ENCODE measurements at places on chromosomes 4 and X. TPM values are rescaled to one million over a fixed set of nuclear protein-coding genes. Genes with fewer than 3 reads are reported as not detected.
A peak's percentile ranks its signal among the peaks of the same experiment; 100 is the strongest.

Gene MAGEB16
- total RNA-seq: not detected

- peaks cover 11% of the 10 kb centered on the region for H3K36me3 ChIP-seq
- no peak overlapping the region for H3K27ac ChIP-seq
- no peaks in the 10 kb centered on the region for H3K27me3 ChIP-seq
- DNase-seq: peak; percentile 54
- H3K4me3 ChIP-seq: no peak overlapping the region
- H3K4me1 ChIP-seq: no peaks in the 10 kb centered on the region
Measured at GRCh38 chr4:76758290-76758882, 139.6 kb downstream of the SOWAHB start.

Gene BCORL1
- total RNA-seq: 3.0 TPM

Gene POU3F4
- not detected for total RNA-seq

DNA sequence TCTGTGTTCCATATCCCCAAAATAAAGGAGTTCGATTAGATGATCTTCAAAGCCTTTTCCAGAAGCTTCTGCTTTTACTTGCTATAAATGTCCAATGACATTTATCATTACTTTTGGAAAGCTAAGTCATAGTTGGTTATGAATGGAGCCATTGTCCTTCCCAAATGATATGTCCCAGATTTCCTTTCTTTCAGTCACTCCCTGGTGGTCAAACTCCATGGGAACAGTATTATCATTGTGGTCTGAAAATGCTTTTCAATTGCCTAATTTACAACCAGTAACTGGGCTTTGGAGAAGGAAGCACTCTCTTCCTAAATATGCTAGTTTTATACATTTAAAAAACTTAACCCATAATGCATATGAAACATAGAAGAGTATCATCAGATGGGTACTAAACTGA, 571.5 kb upstream of the AMOT start:
- H3K27me3 ChIP-seq: no peaks in the 10 kb centered on the region
- no peaks in the 10 kb centered on the region for H3K4me1 ChIP-seq
- H3K27ac ChIP-seq: no peak overlapping the region
- H3K4me3 ChIP-seq: no peak overlapping the region
- DNase-seq: no peak

Gene MGAT4D
- total RNA-seq: not detected

DNA sequence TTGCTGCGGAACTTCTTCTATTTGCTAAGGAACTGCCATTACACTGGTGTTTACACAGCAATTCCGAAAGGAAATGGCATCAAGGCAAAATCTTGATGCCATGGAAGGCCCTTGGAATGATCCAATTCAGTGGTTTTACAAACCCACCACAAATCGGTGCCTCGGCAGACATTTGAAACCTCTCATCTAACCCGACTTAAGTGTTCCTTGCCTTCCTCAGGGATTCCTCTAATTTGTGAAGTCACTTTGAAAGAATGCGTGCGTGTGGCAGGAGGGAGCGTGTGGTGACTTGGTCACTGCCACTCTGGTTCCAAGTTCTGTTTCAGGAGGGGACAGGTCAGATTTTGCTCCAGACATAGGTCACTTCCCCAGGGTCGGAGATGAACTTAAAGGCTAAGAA, 4.8 kb downstream of the NOP14 start:
- peaks cover 8% of the 10 kb centered on the region for H3K36me3 ChIP-seq
- H3K4me3 ChIP-seq: no peak overlapping the region
- no peak overlapping the region for H3K27ac ChIP-seq
- H3K27me3 ChIP-seq: no peaks in the 10 kb centered on the region
- H3K4me1 ChIP-seq: peaks cover 11% of the 10 kb centered on the region
- no peak for DNase-seq

- H3K36me3 ChIP-seq: no peaks in the 10 kb centered on the region
- H3K27me3 ChIP-seq: no peaks in the 10 kb centered on the region
- no peak overlapping the region for H3K4me3 ChIP-seq
- DNase-seq: no peak
Measured at GRCh38 chr4:89616382-89616781, 220.6 kb downstream of the SNCA start.

- no peaks in the 10 kb centered on the region for H3K36me3 ChIP-seq
- no peak overlapping the region for H3K27ac ChIP-seq
- H3K4me1 ChIP-seq: no peaks in the 10 kb centered on the region
- H3K4me3 ChIP-seq: no peak overlapping the region
Measured at GRCh38 chr4:8304827-8305695, 35.5 kb downstream of the HTRA3 start.

- H3K27ac ChIP-seq: no peak overlapping the region
- no peaks in the 10 kb centered on the region for H3K27me3 ChIP-seq
- H3K36me3 ChIP-seq: no peaks in the 10 kb centered on the region
- no peak overlapping the region for H3K4me3 ChIP-seq
- no peaks in the 10 kb centered on the region for H3K4me1 ChIP-seq
- no peak for DNase-seq
Measured at GRCh38 chrX:134907302-134907701, 83.5 kb upstream of the SMIM10 start.

- no peaks in the 10 kb centered on the region for H3K36me3 ChIP-seq
- no peak overlapping the region for H3K4me3 ChIP-seq
- H3K27me3 ChIP-seq: no peaks in the 10 kb centered on the region
- H3K4me1 ChIP-seq: no peaks in the 10 kb centered on the region
Measured at GRCh38 chrX:13239272-13239671, 80.6 kb downstream of the ATXN3L start.

Gene PABPC1L2B
- total RNA-seq: not detected

- H3K36me3 ChIP-seq: no peaks in the 10 kb centered on the region
- DNase-seq: peak; percentile 11
- no peak overlapping the region for H3K27ac ChIP-seq
Measured at GRCh38 chrX:135295238-135295943, 13.9 kb upstream of the ETDC start.

DNA sequence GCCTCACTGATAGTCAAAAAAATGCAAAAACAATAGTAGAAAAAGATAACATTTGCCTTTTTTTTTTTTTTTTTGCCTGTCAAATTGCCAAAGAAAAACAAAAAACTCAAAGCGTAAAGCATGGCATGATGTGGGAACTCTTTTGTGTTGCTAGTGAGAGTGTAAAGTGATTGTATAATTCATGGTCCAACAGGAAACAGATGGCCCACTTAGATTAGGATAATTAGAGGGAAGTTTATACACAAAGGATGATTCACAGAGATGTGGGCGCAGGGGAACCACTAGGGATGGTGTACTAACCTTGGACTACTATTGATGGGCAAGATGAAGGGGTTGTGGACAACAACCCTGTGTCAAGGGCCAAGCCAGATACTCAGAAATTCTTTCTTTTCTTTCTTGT, 16.4 kb downstream of the MCUB start:
- no peaks in the 10 kb centered on the region for H3K27me3 ChIP-seq
- H3K4me1 ChIP-seq: no peaks in the 10 kb centered on the region
- no peak overlapping the region for H3K27ac ChIP-seq
- H3K36me3 ChIP-seq: no peaks in the 10 kb centered on the region

Gene GAGE12H
- not detected for total RNA-seq

- H3K36me3 ChIP-seq: no peaks in the 10 kb centered on the region
- no peak for DNase-seq
- H3K4me3 ChIP-seq: no peak overlapping the region
- H3K4me1 ChIP-seq: no peaks in the 10 kb centered on the region
- H3K27me3 ChIP-seq: no peaks in the 10 kb centered on the region
Measured at GRCh38 chr4:189096108-189096507, 844.6 kb upstream of the FRG1 start.

GRCh38 chr4:168361365-168362024, 42.9 kb upstream of the DDX60 start:
- no peaks in the 10 kb centered on the region for H3K27me3 ChIP-seq
- DNase-seq: no peak
- no peaks in the 10 kb centered on the region for H3K36me3 ChIP-seq
- no peaks in the 10 kb centered on the region for H3K4me1 ChIP-seq

DNA sequence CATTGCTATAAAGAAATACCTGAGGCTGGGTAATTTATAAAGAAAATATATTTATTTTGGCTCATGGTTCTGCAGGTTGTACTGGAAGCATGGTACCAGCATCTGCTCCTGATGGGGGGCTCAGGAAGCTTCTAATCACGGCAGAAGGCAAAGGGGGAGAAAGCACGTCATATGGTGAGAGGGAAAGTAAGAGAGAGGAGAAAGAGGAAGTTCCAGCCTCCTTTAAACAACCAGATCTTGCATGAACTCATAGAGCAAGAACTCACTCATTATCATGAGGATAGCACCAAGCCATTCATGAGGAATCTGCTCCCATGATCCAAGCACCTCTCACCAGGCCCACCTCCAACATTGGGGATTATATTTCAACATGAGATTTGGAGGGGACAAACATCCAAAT, 125.0 kb upstream of the GRPR start:
- H3K27ac ChIP-seq: no peak overlapping the region
- H3K4me1 ChIP-seq: no peaks in the 10 kb centered on the region
- DNase-seq: no peak
- H3K4me3 ChIP-seq: no peak overlapping the region

GRCh38 chrX:111008126-111008525, 87.9 kb upstream of the PAK3 start:
- H3K4me1 ChIP-seq: no peaks in the 10 kb centered on the region
- H3K27me3 ChIP-seq: no peaks in the 10 kb centered on the region
- DNase-seq: no peak
- H3K4me3 ChIP-seq: no peak overlapping the region
- H3K36me3 ChIP-seq: no peaks in the 10 kb centered on the region
- H3K27ac ChIP-seq: no peak overlapping the region

Gene LAS1L
- 9.9 TPM for total RNA-seq

GRCh38 chr4:61872983-61873382, 672.9 kb downstream of the ADGRL3 start:
- DNase-seq: no peak
- H3K27me3 ChIP-seq: no peaks in the 10 kb centered on the region
- no peak overlapping the region for H3K4me3 ChIP-seq
- H3K27ac ChIP-seq: no peak overlapping the region

Gene STATH
- not detected for total RNA-seq

- H3K27me3 ChIP-seq: no peaks in the 10 kb centered on the region
- no peak overlapping the region for H3K4me3 ChIP-seq
- no peaks in the 10 kb centered on the region for H3K36me3 ChIP-seq
- H3K4me1 ChIP-seq: peaks cover 10% of the 10 kb centered on the region
Measured at GRCh38 chr4:113499696-113500095, 261.8 kb downstream of the CAMK2D start.

DNA sequence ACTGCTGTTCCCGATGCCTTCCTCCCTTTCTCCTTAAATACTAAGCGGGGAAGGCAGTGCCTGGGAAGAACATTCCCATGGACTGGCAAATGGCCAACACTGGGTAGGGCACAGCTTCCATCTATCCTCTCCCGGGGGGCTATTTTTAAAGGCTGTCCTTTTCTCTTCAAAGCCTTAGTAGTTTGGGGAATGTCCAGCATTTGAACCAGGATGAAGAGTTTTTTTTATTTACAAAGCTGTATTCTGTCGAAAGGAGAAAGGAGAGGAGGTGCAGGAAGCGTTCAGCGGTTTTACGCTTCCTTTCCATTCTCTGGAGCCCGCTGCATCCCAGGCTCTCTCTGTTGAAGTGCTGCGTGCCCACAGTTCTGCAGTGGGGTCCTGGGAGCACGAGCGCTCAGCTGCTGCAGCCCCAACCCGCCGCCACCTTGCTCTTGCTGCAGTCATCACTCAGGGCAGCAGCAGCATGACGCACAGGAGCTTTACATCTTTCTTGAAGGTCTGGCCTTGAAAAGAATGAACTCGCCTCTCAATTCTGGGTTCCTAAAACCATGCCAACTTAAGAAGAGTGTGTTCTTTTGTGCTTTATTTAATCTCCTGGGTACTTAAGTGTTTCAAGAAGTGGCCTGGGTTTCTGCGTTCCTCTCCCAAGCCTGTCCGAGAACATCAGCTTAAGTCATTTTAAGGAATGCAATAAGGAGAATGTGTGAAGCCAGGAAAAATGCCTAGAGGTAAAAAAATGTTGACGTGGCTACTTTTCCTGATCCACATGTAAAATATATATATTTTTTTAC, 427.2 kb downstream of the MAPK10 start:
- H3K27me3 ChIP-seq: no peaks in the 10 kb centered on the region
- H3K4me1 ChIP-seq: peaks cover 69% of the 10 kb centered on the region
- no peak overlapping the region for H3K4me3 ChIP-seq

Gene VSIG4
- 38.9 TPM for total RNA-seq

Gene XPNPEP2
- 0.52 TPM for total RNA-seq

- no peaks in the 10 kb centered on the region for H3K36me3 ChIP-seq
- no peak overlapping the region for H3K4me3 ChIP-seq
- H3K27ac ChIP-seq: no peak overlapping the region
- no peak for DNase-seq
- no peaks in the 10 kb centered on the region for H3K27me3 ChIP-seq
Measured at GRCh38 chrX:103012945-103013344, 51.0 kb downstream of the BEX1 start.

DNA sequence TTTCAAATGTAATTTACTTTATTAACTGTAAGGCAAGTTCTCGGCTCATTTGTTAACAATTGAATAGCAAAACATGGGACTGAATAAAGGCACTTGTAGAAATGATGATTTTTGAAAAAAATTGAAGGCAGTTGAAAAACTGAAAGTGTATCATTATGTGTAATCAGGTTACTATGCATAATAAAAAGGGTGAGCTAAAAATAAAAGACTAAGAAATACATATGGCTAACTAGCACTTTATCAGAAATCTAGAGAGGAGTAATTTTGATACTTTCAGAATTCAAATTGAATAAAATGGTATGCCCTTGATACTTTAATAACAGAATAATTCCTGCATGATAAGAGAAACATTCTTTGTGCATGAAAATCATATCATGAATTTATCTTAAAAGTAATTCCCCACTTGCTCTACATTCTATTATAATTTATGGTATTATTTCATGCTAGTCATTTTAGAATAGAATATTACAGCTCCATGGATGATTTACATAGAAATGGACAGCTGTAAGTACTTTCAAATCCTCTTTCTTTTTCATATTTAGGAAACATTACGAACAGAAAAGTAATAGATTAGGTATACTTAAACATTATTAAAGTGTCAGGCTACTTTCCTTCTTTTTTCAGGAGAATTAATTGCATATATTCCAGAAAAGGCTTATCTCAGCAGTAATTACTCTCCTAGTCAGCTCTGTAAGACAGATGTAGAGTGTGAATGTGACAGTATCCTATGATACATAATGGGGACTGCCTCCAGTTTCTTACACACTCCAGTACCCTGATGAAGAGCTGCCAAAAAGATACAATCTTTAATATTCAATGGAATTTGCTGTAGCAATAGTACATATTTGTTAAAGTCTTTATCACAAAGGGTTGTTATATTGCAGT, 697.3 kb downstream of the CCSER1 start:
- no peak overlapping the region for H3K4me3 ChIP-seq
- H3K4me1 ChIP-seq: no peaks in the 10 kb centered on the region
- H3K36me3 ChIP-seq: no peaks in the 10 kb centered on the region
- DNase-seq: no peak
- H3K27ac ChIP-seq: no peak overlapping the region

Gene SATL1
- not detected for total RNA-seq

Gene SLC4A4
- total RNA-seq: 334 TPM

- no peaks in the 10 kb centered on the region for H3K27me3 ChIP-seq
- H3K27ac ChIP-seq: no peak overlapping the region
- DNase-seq: no peak
- H3K36me3 ChIP-seq: no peaks in the 10 kb centered on the region
- no peak overlapping the region for H3K4me3 ChIP-seq
- H3K4me1 ChIP-seq: peaks cover 18% of the 10 kb centered on the region
Measured at GRCh38 chr4:9997886-9998285, 23.4 kb downstream of the SLC2A9 start.
